ENCODE measurements at places on chromosomes 4 and X.

DNA sequence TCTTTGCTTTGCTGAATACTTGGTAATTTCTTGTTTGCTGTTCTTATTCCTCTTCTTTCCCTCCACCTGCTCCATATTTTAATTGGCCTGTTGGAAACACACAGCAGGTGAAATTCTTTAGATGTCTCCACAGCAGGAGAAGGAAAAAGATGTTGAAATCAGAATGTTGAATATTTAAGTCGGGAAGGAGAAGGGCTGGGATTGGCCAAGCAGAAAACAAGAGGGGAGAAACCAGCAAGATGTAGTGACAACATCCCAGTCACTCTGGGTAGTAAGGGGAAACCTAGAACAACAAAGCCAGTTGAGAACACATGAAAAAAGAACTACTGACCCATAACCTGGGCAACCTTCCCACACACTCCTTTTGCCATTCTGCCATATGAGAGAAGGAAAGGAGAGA lies 37.3 kb upstream of the STAG2 start:
- DNase-seq = no peak

- no peak for DNase-seq
Observed at GRCh38 chr4:139499186-139499585, 45.3 kb downstream of the RAB33B start.

- no peak for DNase-seq
Observed at GRCh38 chr4:40721730-40722171, 28.0 kb upstream of the NSUN7 start.

DNA sequence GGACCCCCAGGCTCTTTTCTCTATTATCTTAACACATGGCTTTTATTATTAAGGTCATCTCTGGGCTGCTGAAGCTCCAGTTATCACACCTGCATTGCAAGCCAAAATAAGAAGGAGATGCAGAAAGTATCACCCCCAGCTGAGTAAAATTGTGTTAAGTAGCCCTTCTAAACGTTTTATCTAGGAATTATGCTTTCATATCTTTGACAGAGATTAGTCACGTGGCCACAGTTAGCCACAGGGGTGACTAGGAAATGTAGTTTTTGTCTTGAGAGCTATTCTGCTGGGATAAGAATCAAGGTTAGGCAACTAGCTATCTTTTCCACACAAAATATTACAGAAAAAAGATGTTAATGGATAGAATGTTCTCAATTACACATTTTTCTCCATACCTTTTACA lies 102.1 kb downstream of the ANXA3 start:
- DNase-seq = no peak

- no peak for DNase-seq
Observed at GRCh38 chrX:42519666-42520231, 258.2 kb downstream of the PPP1R2C start.
